T-helper 22 cell (primary cell): ENCODE measurements at places on chromosomes 7 and 10.

DNA sequence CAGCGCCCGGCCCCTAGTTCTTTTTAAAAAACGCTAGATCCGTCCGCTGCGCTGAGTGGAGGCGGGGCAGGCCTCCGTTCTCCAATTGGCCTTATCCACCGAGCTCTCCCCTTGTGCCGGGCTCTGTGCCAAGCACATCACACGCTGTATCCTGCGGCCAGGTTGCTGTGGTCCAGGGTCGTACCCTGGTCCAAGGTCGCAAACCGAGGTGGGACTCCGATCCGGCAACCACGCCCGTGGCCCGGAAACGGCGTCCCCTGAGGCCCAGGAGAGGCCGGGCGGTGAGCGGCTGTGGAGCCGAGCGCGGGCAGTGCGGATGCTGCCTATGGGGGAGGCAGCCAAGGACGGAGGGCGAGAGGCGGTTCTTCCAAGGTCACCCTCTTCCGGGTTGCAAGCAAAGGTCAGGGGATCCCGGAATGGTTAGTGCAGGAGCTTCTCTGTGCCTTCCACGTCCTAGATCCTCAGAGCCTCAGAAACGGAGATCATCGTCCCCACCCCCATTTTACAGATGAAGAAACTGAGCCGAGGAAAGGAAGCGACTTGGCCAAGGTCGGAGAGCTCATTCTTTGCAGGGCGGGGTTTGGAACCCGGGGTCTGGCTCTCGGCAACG is 72.4 kb upstream of the LRRC4 start:
- DNase-seq, result no peak

GRCh38 chr7:121369462-121369861 is 26.6 kb downstream of the FAM3C start:
- no peak for DNase-seq

DNA sequence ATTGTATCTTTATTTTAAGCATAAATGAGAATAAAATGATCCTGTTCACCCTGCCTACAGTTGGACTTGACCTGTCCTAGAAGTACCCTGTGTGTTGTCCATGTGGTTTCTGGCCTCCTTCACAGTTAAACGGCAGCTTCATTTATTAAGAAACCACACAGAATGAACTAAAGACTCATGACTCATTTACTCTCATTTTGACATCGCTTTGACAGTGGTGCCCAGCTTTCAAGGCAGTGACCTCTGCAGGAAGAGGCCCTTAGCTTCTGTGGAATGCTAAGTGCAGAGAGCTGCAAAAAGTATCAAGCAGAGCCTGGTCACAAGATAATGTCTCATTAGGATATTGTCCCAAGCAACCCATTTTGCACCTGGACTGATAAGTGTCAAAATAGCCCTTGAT is 93.4 kb downstream of the AVL9 start:
- DNase-seq, result no peak

DNA sequence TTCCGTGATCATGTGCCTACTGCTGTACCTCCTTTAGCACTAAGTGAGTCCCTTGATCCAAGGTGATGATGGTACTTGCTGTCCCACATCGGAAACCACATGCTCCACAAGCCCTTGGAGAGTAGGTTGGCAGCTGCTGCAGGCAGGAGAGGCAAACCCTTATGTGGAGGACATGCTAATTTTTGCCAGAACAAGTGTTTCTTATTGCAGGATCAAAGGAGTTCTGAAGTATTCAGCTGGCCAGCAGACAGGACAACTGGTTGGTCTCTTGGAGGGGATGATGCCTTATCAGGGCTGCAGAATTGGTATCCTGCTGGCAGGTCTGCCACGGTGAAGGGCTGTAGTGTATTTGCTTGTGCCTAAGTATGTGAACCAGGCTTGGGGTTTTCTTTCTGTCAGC is 36.8 kb downstream of the NACAD start:
- no peak for DNase-seq

DNA sequence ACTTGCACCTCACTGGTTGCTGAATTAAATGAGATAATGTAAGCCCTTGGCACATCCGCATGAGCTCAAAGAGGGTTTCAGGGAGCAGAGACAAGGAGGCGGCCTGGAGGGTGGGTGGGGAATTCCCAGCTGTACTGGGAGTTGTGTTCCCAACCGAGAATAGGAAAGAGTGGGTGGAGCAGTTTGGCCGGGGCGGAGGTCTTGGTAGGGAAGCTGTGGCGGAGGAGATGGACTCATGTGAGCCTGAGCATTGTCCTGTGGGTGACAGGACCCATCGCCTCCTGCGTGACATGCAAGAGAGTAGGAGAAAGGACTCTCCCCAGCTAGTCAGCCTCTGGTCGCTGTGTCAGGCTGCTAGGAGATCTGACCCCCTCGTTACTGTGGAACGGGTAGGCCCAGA is 41.0 kb upstream of the SAMD8 start:
- DNase-seq, result no peak

- no peak for DNase-seq
Measured at GRCh38 chr10:119640384-119640783, 10.8 kb upstream of the BAG3 start.

GRCh38 chr7:77580762-77581350 is 43.8 kb downstream of the PTPN12 start:
- no peak for DNase-seq

- no peak for DNase-seq
Measured at GRCh38 chr10:15427843-15428414, 56.8 kb upstream of the FAM171A1 start.
